NCI-H526 (cell line): ENCODE measurements at places on chromosomes 6 and 20.
A peak's percentile ranks its signal among the peaks of the same experiment; 100 is the strongest.

DNA sequence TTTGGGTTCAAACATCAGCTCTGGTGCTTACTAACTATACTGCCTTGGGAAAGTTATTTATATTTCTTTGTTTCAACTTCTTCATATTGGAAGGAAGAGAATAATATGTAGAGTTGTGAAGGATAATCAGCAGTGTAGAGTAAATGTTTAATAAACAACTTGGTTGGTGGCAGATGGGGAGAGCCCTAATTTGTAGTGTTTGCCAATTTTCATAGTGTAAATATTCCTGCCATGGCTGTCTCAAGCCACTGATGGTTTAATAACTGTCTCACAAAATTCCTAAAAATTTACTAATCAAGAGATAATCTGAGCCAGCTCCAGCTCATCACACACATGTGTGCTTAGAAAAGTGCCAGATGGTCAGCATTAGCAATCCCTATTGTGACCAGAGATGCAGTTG lies at the start of gene OR2H2:
OR2H2 (plus strand) TSS at position 301 of the 400 bp plus-strand sequence. CDS start 2,824 bp downstream, outside the sequence.
- DNase-seq = no peak

- no peak for DNase-seq
Observed at GRCh38 chr6:83247471-83247870, 54.3 kb downstream of the RWDD2A start.

DNA sequence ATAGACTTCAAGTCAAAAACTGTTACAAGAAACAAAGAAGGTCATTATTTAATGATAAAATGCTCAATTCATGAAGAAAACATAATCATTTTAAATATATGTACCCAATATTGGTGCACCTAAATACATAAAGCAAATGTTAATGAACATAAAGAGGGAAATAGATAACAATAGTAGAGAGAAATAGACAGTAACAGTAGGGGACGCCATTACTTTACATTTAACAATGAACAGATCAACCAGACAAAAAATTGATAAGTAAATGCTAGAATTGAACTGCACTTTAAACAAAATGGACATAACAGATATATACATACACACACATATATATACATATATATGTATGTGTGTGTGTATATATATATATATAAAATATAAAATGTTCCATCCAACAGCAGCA lies 37.4 kb downstream of the IL22RA2 start:
- DNase-seq = no peak

DNA sequence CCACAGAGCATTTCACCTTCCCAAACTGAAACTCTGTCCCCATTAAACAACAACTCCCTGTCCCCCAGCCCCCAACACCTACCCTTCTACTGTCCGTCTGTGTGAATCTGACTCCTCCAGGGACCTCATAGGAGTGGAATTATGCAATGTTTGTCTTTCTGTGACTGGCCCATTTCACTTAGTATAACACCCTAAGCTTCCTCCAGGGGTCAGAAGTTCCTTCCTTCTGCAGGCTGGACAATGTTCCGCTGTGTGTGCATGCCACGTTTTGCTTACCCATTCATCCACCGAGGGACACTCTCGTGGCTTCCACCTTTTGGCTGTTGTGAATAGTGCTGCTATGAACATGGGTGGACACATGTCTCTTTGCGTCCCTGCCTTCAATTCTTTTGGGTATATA lies 37.6 kb upstream of the MPC1 start:
- DNase-seq = no peak

GRCh38 chr6:1858196-1858595 lies 248.5 kb downstream of the FOXC1 start:
- DNase-seq = no peak

DNA sequence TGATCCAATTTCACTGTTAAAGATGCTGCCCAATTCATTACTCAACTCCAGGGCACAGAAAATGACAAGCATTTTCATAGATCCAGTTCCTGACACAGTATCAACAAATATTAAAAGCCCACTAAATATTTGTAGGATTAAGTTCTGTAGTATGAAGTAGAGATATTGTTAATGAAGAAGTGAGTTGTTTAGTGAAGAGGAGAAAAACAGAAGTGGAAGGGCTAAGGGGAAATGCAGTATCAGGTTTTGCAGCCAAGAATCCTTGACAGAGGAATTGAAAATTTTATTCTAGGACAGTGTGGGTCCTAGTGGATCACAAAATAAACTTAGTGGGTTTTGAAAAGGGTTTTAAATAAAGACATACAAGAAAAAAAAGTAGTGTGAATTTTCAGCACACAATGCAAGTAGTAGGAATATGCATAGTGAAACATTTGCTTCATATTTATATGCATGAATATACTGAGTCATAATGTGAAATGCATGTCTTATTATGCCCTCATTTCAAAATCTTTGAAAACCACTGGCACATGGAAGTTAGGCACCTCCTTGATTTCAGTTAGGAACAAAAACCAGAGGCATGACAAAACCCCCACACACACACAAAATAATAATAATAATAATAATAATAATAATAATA lies 338.6 kb downstream of the KHDRBS2 start:
- no peak for DNase-seq

- DNase-seq = no peak
Observed at GRCh38 chr6:11773013-11773412, 5.6 kb downstream of the ADTRP start.

GRCh38 chr6:86961455-86962200 lies 24.3 kb downstream of the HTR1E start:
- DNase-seq = no peak

DNA sequence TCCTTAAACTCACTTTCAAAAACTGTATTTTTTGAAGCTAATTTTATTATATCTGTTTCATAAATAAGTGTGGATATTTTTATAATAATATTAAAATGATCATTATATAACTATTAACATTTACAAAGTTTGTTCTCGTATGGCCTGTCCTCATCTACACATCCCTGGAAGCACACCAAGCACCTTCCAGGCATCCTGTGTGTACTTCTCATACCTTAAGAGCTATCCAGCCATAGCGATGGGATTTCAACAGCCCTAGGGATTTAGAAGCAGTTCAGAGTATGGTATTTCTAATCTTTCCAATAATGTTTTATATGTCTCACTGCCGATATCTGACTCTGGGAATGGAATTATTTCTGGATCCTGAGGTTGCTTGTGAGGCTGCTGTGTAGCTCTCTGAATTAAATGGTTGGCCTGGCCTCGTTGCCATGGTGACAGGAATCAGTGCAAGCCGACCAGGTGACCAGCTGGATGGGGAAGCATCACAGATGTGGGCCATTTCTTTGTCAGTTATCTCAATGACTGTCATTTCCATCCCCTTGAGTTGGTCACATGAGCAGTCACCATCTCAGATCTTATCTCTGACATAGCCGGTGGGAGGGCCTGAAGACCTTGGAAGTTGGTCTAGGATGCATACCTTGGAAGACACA lies 265.2 kb upstream of the RIN2 start:
- DNase-seq = no peak

DNA sequence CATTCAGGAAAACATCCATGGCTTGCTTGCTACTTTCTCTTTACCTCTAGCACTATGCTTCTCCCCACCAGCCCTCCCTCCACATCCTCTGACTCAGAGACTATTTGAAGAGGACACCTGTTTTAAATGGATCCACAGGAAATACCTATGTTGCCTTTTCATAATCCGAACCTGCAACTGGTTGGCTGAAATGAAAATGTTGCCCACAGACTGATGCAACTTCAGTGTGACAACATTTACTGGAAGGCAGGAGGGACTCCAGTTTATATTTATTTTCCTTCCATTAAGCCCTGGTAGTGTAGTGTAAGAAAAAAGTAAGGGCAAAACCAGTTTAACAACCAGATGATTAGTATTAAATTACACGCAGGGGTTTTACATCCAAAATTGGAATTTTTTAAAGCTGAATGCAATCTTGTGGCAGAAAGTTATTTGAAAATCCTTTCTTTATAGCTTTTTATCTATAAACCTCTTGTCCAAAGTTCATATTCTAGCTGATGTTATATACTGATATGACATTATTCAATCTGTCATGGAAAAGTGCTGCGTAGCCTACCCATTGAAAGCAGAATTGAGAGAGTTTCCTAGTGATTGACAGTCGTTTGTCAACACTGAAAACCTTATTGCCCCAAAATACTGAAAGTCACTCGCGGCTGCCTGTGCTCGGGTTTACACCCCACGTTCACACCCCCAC lies 881 bp upstream of the AIG1 start:
- peak; percentile 33 for DNase-seq

GRCh38 chr6:102950967-102951366 lies 1557.5 kb downstream of the GRIK2 start:
- DNase-seq = no peak

DNA sequence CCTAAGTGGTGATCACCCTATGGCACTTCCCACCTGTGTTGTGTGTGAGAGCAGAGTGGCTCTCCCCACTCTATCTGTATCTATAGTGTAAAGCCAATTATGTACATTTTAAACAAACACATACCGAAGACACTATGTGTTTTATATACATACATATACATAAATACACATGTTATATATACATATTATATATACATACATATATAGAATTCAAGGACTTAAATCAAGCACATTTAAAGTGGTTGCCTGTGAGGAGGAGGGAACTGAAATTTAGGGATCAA lies 246.6 kb downstream of the LY86 start:
- no peak for DNase-seq

- DNase-seq = no peak
Observed at GRCh38 chr6:50966532-50966931, 147.9 kb downstream of the TFAP2B start.

DNA sequence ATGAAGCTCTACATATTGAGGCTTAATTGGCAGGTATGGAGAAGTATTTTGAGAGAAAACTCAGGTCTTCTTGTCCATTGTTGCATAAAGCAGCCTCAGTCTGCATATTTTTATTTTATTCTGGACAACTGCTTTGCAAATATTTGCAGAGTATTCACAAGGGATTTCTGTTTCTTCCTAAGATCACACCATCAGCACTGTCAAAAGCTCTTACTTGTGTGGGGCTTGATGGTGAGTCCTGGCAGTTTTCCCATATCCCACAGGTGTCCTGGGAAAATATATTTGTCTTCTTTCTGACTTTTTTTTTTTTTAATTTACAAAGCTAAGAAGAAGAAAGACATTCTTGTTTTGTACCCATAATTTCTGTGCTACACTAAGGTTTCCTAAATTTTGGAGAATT lies 16.9 kb upstream of the MLIP start:
- DNase-seq = peak; percentile 22

DNA sequence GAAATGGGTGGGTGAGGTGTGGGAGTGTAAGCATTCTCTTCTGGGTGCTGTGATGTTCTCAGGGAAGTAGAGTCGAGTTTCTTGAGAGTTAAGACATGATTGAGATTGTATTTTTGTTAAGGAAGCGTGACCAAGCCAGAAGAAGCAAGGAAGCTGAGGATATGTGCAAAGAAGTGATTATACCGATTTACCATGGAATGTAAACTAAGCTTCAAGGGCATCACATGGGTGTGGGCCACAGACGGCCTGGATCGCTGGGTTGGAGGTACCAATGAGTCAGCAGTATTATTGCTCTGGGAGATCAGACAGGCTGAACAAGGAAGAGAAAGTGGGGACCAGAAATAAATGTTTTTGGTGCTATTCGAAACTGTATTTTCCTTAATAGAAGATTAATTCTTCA lies 184.1 kb upstream of the GMDS start:
- DNase-seq = no peak

DNA sequence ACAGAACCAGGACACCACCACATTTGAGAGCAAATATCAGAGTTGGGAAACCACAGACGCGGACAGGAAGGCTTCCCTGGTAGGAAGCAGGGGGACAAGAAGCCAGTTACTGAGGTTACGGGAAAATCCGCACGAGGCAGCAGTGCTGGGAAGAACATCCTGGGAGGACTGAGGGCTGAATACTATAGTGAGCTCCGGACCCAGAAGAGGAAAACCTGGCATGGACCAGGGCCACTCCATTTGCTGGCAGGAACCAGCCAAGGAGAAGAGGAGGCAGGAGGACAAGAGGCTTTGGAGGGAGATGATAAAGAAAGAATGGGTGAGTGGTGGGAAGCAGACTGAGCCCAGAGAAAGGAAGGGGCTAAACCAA lies 6.1 kb upstream of the DSN1 start:
- peak; percentile 11 for DNase-seq

- no peak for DNase-seq
Observed at GRCh38 chr6:54516321-54516720, 208.1 kb downstream of the TINAG start.

DNA sequence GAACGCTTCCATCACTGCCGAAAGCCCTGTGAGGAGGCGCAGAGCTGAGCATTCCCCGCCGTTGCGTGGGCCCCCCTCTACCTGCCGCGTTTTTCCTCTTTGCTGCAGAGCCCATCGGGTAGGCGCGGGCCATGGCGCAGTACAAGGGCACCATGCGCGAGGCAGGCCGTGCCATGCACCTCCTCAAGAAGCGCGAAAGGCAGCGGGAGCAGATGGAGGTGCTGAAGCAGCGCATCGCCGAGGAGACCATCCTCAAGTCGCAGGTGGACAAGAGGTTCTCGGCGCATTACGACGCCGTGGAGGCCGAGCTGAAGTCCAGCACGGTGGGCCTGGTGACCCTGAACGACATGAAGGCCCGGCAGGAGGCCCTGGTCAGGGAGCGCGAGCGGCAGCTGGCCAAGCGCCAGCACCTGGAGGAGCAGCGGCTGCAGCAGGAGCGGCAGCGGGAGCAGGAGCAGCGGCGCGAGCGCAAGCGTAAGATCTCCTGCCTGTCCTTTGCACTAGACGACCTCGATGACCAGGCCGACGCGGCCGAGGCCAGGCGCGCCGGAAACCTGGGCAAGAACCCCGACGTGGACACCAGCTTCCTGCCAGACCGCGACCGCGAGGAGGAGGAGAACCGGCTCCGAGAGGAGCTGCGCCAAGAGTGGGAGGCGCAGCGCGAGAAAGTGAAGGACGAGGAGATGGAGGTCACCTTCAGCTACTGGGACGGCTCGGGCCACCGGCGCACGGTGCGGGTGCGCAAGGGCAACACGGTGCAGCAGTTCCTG lies 693 bp downstream of the FAM50B start:
- no peak for DNase-seq

- DNase-seq = no peak
Observed at GRCh38 chr6:152119831-152120230, 312.3 kb downstream of the ESR1 start.

GRCh38 chr6:168384045-168385036 lies 56.6 kb upstream of the SMOC2 start:
- DNase-seq = no peak

- no peak for DNase-seq
Observed at GRCh38 chr6:45877970-45878590, 137.6 kb downstream of the CLIC5 start.

DNA sequence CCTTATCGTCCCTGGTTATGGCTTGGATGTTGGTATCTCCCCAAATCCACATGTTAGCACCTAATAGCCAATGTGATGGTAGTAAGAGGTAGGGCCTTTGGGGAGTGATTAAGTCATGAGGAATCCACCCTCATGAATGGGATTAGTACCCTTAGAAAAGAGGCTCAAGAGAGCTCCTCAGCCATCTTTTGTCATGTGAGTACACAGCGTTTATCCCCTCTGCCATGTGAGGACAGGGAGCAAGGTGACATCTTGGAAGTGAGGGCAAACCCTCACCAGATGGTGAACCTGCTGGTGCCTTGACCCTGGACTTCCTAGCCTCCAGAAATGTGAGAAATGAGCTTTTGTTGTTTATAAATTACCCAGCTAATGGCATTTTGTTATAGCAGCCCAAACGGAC lies 16.1 kb upstream of the SIRPB2 start:
- DNase-seq = no peak
